ENCODE measurements at places on chromosomes 3 and 15.

GRCh38 chr3:121557426-121557934 is 10.3 kb upstream of the ARGFX start:
- no peak for DNase-seq

GRCh38 chr15:85615930-85616329 is 178.8 kb downstream of the KLHL25 start:
- peak; percentile 34 for DNase-seq

GRCh38 chr15:33375236-33375635 is 64.5 kb downstream of the RYR3 start:
- no peak for DNase-seq

- no peak for DNase-seq
Measured at GRCh38 chr15:85062560-85062959, 80.9 kb downstream of the PDE8A start.

- DNase-seq = no peak
Measured at GRCh38 chr3:138769616-138770015, 65.1 kb downstream of the PIK3CB start.

- no peak for DNase-seq
Measured at GRCh38 chr15:62626903-62627302, 415.6 kb upstream of the TPM1 start.

DNA sequence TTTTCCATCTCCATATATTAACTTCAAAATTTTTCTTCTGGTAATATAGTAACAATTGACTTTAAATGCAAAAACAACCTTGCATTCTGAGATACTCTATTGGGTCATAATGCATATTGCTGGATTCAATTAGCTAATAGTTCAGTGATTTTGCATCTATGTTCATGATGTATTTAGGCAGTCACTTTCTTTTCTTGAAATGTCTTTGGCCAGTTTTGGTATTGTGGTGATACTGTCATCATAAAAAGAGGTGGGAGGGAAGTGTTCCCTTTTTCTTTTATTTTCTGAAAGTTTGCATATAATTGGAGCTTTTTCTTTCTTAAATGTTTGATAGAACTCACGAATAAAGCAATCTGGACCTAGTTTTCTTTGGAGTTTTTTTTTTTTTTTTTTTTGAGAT is 67.4 kb upstream of the ZNF148 start:
- no peak for DNase-seq
